Bronchial epithelial cell (primary cell): ENCODE measurements at places on chromosomes 5 and 9.
A peak's percentile ranks its signal among the peaks of the same experiment; 100 is the strongest.

DNA sequence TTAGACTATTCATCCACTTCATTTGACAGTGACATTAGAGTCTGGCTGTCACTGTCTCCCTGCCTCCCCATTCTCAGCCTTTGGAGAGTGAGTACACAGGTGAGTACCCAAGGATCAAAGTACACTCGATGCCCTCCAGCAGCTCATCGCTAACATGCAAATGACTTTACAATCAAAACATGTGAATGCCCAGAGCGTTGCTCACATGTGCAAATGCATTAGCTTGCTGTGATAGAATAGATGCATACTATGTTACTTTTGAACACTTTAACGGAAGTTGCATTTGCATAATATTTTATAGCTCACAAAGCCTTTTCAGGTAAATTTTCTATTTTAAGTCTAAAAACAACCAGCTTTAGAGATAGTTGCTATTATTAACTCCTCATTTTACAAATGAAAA, 107.6 kb downstream of the SYK start:
- DNase-seq: no peak

GRCh38 chr9:134779640-134780039, 101.0 kb upstream of the FCN2 start:
- DNase-seq: no peak

- peak; percentile 13 for DNase-seq
Measured at GRCh38 chr9:92558612-92559374, 23.0 kb upstream of the ECM2 start.

DNA sequence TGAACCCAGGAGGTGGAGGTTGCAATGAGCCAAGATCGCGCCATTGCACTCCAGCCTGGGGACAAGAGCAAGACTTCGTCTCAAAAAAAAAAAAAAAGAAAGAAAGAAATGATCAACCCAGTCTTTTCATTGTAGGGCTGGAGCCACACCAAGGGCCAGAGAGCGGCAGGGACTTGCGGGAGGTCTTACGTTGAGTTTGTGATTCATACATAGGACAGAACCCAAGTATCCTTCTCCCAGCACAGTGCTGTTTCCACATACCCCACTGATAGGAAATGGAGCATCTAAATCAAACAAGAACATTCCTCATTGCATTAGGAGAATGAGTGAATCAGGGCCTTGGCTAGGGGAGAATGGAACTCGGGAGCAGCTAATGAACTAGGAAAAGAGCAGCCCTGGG, 3.5 kb upstream of the TNIP1 start:
- peak; percentile 66 for DNase-seq

DNA sequence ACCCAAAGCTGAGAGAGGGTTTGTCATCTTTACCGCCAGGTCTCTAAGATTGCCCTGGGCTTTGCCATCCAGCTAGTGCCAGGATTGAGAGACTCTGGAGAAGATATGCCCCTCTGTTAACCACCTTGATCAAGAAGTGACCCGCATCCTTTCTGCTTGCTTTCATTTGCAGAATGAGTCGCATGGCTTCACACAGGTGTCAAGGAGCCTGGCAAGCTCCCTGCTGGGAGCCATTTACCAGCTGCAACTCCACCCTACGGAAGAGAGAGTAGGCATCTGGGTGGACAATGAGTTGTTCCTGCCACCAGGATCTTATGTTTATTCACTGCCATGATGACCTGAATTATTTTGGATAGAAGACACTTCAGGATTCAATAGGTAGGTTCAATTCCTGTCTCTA, 43.0 kb downstream of the HSD17B3 start:
- DNase-seq: no peak

- DNase-seq: no peak
Measured at GRCh38 chr5:68147659-68148058, 67.9 kb upstream of the PIK3R1 start.

DNA sequence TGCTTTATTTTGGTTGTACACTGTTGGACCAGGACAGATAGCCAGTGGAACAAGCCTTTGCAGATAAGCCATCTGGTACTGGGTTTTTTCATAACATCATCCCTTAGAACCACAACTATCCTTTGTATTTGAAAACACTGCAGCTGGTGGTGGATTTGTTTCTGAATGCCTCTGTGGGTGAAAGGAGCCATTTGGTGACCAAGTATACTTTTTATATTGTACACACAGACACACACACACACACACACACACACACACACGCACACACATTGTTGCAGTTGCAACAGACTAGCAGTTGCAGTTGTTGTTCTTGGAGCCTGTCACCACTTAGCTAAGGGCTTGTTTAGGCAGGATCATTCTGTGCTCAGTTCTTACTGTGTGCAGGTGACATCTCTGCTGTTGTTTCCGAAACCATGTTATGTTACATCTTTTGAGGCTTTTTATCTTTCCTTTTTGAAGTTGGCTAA, 22.9 kb upstream of the CAVIN4 start:
- DNase-seq: peak; percentile 8

- no peak for DNase-seq
Measured at GRCh38 chr9:2526071-2526828, 95.3 kb upstream of the VLDLR start.

- DNase-seq: peak; percentile 21
Measured at GRCh38 chr5:144134194-144134826, 36.1 kb downstream of the YIPF5 start.

- DNase-seq: peak; percentile 18
Measured at GRCh38 chr5:103744159-103744558, 181.6 kb upstream of the NUDT12 start.

DNA sequence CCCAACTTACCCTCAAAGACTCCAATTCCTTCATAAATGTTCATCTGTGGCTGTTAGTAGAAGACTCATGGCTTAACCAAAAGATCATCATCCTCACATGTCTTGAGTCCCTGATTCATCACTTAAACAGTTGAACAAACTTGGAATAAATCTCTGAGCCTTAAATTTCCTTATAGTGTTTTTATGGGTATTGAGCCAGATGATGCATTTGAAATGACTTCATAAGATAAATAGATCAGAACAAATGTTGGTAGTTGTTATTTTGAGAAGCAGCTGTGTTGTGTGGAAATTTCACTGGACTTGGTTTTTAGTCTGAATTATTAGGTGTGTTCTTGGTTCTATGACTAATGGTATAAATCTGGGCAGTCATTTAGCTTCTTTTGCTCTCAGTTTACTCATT, 236.2 kb downstream of the NNT start:
- peak; percentile 2 for DNase-seq

GRCh38 chr9:69442486-69442885, 117.5 kb downstream of the ENTREP1 start:
- no peak for DNase-seq

GRCh38 chr5:83049370-83049885, 27.8 kb downstream of the TMEM167A start:
- DNase-seq: no peak

GRCh38 chr5:142671266-142671665, 14.6 kb downstream of the FGF1 start:
- no peak for DNase-seq

DNA sequence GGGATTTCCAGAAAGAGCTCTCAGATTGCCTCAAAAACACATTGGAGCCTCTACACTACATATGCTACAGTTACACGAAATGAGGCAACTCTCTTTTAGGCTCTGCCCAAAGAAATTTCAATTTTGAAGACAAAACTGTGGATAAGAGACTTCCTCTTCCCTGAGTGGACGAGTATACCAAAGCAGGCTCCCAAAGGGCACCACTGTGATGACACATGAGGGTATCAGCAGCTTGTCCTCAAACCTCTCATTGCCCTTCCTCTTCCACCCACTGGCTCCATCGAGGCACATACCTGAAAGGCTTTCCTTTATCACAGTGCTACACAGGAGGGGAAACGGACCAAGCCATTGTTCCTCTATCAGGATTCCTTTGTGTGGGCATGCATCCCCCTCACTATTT, 11.3 kb downstream of the CKMT2 start:
- no peak for DNase-seq

- no peak for DNase-seq
Measured at GRCh38 chr9:101840694-101841188, 102.3 kb upstream of the GRIN3A start.

- DNase-seq: no peak
Measured at GRCh38 chr9:20250791-20251190, 371.5 kb downstream of the MLLT3 start.

DNA sequence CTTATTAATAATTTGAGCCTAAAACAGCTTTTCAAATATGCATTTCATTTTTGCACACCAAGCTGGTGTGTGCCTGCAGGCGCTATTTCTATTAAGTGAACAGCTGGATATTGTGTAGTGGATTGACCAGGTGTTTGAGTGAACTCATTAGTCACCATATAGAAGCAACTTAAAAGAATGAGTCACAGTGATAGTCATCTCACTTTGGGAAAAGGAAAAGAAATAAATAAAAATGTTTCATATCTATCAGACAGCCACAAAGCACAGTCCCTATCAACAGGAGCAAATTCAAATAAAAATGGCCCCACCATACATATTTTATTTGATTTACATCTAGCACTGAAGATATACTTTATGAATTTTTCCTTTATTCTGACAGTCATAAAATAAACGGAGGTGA, 456.5 kb upstream of the CDH9 start:
- DNase-seq: peak; percentile 91

DNA sequence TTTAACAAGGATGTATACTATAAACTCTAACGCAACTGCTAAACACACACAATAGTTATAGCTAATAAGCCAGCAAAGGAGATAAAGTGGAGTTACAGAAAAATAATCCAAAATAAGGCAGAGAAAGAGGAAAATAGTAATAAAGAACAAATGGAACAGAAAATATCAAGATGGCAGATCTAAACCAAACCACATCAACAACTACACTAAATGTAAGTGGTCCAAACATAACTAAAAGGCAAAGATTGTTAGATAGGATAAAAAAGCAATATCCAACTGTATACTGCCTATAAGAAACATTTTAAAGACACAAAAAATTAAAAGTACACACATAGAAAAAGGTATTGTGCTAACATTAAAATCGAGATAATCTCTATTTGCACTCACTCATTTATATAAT, 5.6 kb upstream of the COL23A1 start:
- no peak for DNase-seq

DNA sequence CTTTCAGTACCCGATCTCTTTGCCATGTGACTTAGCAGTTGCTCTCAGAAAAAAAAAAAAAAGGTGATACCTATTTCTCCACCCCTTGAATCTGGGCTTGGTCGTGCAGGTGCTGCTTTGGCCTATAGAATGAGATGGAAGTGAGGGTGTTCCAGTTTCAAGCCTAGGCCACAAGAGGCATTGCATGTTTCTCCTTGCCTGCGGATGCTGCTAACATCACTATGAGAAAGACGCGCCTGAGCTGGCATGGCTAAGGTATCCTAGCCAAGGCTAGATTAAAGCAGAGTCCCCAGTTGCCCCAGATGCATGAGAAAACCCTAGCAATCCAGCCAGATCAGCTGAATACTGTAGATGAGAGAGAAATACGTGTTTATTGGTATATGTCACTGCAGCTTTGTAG, 14.7 kb upstream of the CSF1R start:
- no peak for DNase-seq

GRCh38 chr5:16849775-16850174, 86.3 kb downstream of the MYO10 start:
- no peak for DNase-seq

GRCh38 chr9:130181678-130182380, 9.6 kb downstream of the NCS1 start:
- DNase-seq: no peak

- DNase-seq: peak; percentile 17
Measured at GRCh38 chr9:29150606-29151005, 1577.3 kb upstream of the C9orf72 start.
